Stimulated activated CD8-positive, alpha-beta memory T cell treated with anti-CD3 and anti-CD28 coated beads, Interleukin-4, amount 100 ng/mL, for 1 hour (primary cell): ENCODE measurements at places on chromosomes 3 and 15.

- no peak for DNase-seq
Observed at GRCh38 chr3:185402561-185402960, 39.6 kb downstream of the MAP3K13 start.

GRCh38 chr15:78399091-78399490, 38.9 kb upstream of the IREB2 start:
- no peak for DNase-seq

- no peak for DNase-seq
Observed at GRCh38 chr15:41079717-41080116, 36.4 kb downstream of the INO80 start.

DNA sequence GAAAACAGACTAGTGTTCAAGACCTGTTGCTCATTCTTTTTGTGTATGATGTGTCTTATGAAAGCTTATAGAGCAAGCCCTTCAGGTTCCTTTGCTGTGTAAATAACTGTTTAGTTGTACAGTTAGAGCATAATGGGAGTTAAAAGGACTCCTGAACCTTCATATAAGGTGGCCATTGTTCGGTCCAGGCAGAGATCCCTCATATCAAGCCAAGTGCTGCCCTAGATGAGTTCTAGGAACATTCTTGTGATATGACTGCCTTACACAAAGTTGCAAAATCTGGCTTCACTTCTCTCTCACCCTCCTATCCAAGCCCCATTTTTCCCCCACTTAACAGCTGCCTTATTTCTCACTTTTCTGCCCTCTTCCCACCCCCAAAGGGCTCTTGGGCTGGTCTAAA, 26.9 kb downstream of the GYG1 start:
- no peak for DNase-seq

DNA sequence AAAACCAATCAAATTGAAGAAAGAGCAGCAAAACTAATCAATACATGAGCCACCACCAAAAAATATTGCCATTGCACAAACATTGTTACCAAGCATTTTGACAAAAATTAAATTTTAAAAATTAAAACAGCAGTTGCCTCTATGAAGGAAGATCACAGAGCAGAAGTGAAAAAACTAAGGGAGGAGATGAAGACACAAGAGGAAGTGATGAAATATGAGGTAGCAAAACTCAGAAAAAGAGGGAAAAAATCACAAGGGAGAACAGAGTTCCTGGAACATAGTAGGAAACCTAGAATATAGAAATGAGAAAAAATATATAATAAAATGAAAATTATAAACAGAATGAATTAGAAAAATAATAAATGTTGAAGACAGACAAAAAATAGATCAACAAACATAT, 7.3 kb upstream of the SERPINI2 start:
- DNase-seq = no peak

GRCh38 chr3:133890972-133891644, 4.6 kb downstream of the RAB6B start:
- DNase-seq = no peak
